ENCODE measurements at places on chromosomes 13 and 19. TPM values are rescaled to one million over a fixed set of nuclear protein-coding genes. Genes with fewer than 3 reads are reported as not detected.

DNA sequence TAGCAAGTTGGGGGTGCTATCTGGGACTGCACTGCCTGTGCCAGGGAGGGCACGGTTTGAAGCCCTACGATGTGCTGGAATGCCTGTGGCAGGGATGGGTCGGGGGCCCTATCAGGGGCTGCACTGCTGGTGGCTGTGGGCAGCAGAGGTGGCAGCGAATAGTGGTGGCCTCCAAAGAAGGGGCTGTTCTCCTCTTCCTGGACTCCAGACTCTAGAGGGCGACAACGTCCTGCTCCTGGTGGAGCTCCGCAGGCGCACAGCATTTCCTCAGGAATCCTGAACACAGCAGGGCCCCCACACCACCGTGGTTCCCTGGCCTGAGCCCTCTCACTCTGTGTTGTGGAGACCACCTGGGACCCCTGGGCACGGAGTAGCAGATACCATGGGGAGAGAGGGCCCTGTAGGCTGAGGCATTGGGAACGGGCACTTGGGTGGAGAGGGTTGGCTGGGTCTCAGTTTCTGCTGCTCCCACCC is 145.6 kb downstream of the TNFRSF19 start:
- ATAC-seq: no peak

DNA sequence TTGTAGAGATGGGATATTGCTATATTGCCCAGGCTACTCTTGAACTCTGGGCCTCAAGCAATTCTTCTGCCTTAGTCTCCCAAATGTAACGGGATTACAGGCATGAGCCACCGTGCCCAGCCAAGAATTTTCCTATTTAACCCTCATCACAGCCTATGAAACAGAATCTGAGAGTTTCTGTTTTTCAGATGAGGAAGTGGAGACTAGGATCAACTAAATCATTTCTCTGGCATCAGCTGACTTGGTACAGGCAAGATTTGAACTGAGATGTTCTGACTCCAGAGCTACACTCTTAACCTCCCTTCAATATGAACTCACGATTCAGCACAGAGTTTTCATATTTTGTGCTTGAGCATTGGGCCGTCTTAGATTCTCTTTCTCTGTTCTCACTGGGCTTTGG is 8.1 kb downstream of the ZNF460 start:
- no peak for ATAC-seq

DNA sequence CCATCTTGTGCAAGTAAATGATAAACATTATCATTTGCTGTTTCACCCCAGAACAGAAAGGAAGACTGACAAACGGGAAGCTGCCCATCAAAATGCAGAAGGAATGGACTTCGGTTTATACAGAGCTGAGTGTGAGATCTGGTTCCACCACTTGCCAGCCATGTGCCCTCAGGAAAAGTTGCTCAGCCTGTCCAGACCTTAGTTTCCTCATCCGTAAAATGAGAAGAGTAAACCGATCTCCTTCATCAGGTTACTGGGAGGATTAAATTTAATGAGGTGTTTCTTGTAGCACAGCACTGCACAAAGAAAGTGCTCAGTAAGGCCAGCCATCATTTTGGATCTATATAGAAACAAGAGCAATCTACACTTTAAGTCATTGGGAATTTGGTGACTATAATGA is 36.7 kb upstream of the SERP2 start:
- ATAC-seq: no peak

DNA sequence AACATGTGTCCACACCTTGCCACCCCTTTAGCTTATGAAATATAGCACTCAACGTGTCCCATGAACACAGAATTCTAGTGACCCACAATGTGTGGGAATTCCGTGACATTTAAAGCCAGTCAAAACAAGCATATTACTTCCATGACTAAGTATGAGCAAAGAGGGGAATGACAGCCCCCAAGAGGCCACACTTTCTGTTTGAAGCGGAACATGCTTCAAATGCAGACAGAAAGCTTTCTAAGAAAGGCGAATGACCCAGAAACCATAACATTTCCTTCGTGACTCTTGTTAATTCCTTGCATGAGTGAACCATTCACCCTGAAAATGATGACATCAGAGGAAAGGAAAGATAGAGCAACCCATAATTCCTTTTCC is 122.0 kb upstream of the FNDC3A start:
- no peak for ATAC-seq

Gene MKNK2
- total RNA-seq: 44.2 TPM

DNA sequence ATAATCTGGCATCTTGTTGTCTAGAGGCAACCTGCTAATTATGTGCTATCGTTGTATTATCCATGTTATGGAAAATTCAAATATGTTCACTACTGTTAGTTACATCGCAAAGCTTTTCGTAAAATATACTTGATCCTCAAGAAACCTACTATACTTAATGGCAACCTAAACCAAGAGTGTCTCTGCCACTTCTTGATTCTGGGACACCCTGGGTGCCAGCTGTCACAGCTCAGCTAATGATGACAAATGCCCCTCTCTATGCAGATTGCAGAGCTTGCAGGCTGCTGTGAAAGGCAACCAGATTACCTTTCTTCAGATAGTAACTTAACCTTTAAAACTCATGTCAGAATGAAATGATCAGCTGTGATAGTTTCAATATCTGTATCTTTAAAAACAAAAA is 8.9 kb upstream of the MAB21L1 start:
- ATAC-seq: no peak

Gene RUBCNL
- 8.5 TPM for total RNA-seq

DNA sequence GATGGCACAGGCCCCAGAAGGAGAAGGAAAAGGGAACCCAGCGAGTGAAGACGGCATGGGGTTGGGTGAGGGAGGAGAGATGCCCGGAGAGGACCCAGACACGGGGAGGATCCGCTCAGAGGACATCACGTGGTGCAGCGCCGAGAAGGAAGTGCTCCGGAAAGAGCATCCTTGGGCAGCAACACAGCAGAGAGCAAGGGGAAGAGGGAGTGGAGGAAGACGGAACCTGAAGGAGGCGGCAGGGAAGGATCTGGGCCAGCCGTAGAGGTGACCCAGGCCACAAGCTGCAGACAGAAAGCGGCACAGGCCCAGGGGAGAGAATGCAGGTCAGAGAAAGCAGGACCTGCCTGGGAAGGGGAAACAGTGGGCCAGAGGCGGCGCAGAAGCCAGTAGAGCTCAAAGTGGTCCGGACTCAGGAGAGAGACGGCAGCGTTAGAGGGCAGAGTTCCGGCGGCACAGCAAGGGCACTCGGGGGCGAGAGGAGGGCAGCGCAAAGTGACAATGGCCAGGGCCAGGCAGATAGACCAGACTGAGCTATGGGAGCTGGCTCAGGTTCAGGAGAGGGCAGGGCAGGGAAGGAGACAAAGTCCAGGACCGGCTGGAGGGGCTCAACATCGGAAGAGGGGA is 1.1 kb downstream of the PPP1R12C start:
- ATAC-seq: peak; percentile 32

Gene DPF1
- total RNA-seq: 37.5 TPM

- ATAC-seq: peak; percentile 42
Measured at GRCh38 chr13:107585469-107586180, 629.7 kb downstream of the LIG4 start.

DNA sequence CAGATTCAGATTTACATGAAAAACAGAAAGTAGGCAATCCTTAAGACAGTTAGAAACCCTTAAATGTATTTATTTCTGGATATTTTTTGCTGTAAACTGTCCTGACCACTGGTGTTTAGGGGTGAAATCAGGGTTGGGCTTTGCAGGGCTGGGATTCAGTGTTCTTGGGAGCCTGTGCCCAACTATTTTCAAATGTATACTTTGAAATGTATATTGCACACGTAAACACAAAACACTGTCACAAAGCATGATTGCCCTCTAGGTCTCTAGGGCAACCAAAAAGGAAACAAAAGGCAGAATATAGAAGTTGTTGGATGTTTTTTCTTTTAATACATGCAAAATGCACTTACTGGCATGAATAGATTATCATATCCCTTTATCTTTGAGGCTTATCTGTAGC is 1185.4 kb downstream of the DIAPH3 start:
- no peak for ATAC-seq

GRCh38 chr13:83557845-83558244 is 324.4 kb downstream of the SLITRK1 start:
- ATAC-seq: no peak

DNA sequence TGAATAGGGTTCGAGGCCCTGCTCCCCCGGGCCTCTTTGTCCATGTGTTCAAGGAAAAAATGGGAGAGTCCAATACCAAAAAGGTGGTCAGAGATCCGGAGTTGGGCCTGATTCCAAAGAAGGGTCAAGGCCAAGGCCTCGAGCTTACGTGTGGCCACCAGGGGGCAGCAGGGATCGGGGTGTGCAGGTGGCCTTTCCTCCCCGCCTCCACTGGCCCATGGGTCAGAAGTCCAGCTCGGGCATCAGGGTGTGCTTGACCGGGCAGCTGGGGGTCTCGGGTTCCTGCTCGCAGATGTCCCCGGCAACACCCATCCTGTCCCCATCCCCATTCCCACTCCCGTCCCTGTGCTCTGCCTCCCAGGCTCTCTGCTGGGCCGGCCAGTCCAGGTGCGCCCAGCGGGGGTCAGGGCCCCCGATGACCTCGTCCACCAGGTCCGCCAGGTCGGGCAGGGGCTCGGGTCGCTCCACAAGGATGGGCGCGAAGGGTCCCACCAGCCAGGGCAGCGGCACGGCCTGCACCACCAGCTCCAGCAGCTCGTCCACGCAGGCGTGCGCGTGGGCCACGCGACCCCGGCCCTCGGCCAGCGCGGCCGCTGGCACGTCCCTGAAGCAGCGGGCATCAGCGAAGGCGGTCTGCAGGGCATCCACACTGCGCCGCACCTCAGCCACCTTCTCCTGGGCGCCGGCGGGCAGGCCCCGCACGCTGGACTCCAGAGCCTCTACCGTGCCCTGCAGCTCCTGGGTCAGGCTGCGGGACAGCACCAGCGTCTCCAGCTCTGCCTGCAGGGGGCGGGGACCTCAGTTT is 5.2 kb upstream of the PLIN4 start:
- ATAC-seq: peak; percentile 23

DNA sequence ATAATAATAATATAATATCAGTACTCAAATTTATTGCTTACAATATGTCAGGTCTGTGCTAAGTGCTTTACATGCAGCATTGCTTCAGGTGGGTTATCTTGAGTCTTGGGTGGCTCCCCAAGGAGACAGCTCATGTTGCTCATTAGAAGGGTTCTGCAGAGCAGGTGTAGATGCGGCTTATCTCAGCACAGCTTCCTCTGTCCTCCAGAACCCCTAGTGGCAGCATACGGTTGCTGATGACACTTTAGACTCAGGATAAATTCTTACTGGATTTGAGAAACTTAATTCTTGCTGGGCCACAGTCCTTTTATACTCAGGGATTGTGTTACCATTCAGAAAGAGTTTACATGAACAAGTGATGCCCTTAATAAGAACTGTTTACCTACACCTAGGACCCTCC is 8.9 kb downstream of the COG3 start:
- no peak for ATAC-seq

Gene FFAR3
- 0.21 TPM for total RNA-seq

- no peak for ATAC-seq
Measured at GRCh38 chr19:10118960-10119359, 739 bp downstream of the EIF3G start.

Gene FGF9
- 11.8 TPM for total RNA-seq

DNA sequence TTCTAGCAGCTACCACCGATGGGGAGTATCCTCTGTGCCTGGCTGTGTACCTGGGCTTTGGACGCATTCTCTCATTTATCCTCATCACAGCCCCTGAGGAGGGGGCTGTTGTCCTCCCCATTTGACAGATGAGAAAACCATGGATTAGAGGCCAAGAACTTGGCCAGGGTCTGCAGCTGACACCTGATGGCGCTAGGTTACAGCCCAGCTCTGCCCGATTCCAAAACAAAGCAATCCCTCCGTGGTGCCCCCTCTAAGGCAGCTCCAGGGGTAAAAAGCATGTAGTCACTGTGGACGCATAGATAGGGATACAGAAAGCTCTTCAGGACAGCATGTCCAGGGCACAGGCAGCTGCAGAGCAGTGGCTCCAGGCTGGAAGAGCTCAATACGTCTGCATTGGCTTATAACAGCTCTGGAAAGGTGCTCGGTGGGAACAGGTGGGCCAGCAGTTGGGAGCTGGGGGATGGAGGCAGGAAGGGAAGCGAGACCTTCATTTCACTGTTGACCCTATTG is 35.4 kb upstream of the UQCRFS1 start:
- ATAC-seq: no peak

Gene RFPL4AL1
- not detected for total RNA-seq

Gene IRGQ
- total RNA-seq: 21.0 TPM

- ATAC-seq: no peak
Measured at GRCh38 chr13:77513719-77514335, 21.7 kb upstream of the SCEL start.

Gene PGLYRP1
- total RNA-seq: not detected

Gene MAN2B1
- total RNA-seq: 50.2 TPM

DNA sequence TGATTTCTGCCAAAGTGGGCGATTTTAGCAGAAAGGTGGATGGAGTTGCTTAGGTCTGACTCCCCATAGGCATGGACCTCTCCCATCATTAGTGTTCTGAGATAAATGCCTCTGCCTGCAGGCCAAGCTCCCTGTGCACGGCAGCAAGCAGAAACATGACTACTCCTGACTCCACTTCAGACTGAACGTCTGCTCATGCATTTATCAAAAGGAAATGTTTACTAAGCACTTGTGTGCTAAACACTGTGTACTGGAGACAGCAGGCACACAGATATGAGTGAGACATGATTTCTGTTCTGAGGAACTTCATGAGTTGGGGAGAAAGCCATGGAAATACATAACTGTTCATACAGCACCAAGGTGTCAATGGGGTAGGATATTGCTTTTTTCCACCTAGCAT is 149.6 kb downstream of the MIPEP start:
- no peak for ATAC-seq

Gene NCAN
- 7.1 TPM for total RNA-seq

GRCh38 chr13:84934911-84935310 is 864.3 kb downstream of the SLITRK6 start:
- no peak for ATAC-seq

- peak; percentile 52 for ATAC-seq
Measured at GRCh38 chr13:106418556-106418955, 116.9 kb downstream of the EFNB2 start.
